ENCODE measurements at places on chromosomes 13 and 19.

DNA sequence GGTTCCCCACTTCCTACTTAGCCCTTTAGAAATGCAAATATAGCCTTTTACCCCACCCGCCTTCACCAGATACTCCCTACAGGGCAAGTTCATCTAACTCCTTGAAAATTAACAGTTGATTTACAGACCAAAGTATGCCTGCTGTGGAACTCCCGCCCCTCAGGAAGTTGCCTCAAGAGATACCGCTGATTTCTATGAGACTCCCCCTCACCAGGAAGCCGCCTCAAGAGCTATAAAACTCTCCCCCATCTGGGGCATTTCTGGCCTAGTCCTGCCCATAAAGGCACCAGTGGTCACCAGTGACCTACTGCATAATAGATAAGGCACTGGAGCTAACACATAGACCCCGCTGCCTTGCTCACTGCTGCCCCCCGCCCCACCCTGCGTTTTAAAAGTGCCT is 201.7 kb upstream of the UBL3 start:
- no peak for DNase-seq

- no peak for DNase-seq
Measured at GRCh38 chr13:22744688-22745452, 435.9 kb upstream of the SGCG start.

- DNase-seq, result no peak
Measured at GRCh38 chr19:6039566-6040225, 61.8 kb upstream of the RANBP3 start.

DNA sequence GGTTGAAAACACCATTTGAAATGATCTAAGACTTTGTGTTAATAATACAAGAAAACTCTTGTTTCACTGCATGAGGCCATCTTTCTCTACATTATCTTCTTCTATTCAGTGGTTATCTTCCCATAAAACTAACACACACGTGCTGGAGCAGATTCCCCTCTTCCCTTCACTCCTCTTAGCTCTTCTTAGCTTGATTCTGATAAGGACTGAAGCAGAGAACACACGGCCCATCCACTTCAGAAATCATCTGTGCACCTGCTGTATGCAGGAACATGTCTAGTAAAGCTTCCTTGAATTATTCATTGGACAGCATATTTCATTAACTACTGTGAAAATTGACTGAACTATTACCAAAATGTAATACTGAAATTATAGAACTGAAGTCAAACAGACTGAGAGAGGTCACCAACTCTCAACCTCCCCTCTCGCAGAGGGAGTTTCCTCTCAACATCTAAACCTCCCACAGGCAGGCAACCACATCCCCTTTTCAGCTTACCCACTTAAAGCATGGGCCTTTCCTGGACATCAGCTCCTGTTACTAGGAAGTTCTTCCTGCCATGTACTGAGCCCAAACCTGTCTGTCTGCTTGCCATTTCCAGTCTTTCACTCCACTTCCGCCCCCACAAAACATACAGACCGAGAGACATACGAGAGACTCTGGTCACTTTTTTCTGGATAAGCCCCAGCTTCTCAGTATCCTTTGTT is 113.9 kb downstream of the CRYL1 start:
- DNase-seq, result no peak

DNA sequence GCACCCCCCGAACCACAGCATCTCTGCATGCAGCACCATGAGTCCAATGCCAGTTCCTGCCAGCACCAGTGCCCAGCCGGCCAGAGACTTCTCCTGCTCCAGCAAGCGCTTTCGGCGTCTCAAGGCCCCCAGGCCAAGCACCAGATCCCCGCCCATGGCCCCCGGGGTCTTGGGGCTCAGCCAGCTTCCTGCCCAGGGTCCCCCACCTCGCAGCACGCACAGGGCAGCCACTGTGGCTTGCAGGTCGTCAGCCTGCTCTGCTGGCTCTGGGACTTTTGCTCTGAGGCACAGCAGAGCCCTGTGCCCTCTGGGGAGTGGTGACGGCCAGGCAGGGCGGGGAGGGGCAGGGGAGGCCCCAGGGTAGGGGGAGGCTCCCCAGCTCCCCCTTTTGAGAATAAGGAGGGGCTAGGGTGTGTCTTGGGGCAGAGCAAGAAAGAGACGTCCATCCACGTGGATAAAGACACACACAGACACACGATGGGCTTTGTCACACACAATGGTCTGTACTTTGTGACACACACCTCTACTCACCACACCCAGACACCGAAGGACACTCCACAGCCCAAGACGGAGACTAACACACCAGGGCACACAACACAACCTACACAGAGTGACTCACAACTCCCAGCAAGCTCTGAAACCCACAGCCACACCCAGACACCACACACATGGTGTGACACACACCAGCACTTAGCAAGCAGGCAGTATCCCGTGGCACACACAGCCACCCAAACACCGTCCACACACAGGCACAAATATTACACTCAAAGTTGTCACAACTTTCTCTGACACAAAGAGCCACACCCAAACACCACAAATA is at the start of gene KCNN4:
Gene KCNN4, minus strand, starts transcription at position 268 of the 820 bp plus-strand sequence. Its CDS starts 112 bp downstream, at position 156.
- DNase-seq, result no peak

DNA sequence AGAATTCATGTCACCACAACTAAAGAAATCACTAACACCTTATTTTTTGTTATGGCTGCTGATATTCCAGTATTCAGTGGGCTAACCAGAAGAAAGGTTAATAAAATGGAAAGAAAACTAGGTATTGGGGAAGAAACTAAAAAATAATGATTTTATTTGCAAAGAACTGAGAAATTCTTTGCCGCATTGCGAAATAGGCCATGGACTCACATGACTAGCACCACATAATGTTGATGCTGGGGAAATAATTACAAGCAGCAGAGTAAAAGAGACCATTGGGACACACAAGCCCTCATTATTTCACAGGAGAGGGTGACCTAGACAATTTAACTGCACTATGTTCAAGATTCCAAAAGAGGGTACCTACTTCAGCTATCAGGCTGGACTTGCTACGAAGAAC is 1411.5 kb downstream of the SLITRK5 start:
- no peak for DNase-seq

DNA sequence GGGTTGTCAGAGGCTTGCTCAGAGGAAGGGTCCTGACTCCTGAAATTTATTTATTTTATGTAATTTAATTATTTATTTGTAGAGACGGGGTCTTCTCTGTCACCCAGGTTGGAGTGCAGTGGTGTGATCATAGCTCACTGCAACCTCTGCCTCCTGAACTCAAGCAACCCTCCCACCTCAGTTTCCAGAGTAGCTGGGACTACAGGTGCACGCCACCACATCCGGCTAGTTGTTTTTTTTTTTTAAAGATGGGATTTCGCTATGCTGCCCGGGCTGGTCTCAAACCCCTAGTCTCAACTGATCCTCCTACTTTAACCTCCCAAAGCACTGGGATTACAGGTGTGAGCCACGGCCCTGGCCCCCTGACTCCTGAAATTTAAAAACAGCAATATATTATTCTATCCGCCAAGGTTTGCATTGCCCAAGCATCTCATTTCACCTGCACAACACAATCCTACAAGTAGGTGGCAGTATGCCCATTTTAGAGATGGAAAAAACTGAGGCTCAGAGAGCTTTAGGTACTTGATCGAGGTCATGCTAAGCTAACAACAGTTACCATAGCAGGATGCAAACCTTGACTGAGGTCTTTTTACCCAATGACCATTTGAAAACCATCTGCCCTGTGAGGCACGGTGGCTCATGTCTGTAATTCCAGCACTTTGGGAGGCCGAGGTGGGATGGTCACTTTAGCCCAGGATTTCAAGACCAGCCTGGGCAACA is 18.1 kb downstream of the ARHGEF18 start:
- DNase-seq, result no peak

DNA sequence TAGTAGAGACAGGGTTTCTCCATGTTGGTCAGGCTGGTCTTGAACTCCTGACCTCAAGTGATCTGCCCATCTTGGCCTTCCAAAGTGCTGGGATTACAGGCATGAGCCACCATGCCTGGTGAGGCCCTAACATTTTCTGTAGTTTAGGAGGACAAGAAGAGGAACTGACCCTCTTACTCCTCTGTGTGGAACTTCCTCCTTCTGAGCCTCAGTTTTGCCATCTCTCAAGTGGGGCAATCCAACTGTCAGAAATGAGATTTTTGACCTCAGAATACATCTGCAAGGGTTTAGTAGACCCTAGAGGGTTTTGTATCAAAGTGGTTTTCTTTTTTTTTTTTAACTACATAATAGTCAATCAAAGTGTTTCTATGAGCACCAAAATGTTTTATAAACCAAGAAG is 2.4 kb downstream of the DKKL1 start:
- no peak for DNase-seq

DNA sequence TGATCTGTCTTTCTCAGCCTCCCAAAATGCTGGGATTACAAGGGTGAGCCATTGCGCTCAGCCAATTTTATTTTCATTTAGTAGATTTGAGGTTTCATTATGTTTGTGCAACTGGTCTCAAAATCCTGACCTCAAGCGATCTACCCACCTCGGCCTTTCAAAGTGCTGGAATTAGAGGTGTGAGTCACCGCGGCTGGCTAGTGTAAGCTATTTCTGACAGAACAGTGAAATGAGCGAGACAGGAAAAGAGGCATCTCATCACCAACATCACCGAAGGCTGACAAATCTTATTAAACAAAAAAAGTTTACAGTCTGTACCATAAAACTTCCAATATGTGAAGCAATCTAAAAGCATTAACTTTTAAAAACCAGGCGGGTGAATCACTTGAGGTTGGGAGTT is 12.2 kb upstream of the ZNF888 start:
- no peak for DNase-seq

DNA sequence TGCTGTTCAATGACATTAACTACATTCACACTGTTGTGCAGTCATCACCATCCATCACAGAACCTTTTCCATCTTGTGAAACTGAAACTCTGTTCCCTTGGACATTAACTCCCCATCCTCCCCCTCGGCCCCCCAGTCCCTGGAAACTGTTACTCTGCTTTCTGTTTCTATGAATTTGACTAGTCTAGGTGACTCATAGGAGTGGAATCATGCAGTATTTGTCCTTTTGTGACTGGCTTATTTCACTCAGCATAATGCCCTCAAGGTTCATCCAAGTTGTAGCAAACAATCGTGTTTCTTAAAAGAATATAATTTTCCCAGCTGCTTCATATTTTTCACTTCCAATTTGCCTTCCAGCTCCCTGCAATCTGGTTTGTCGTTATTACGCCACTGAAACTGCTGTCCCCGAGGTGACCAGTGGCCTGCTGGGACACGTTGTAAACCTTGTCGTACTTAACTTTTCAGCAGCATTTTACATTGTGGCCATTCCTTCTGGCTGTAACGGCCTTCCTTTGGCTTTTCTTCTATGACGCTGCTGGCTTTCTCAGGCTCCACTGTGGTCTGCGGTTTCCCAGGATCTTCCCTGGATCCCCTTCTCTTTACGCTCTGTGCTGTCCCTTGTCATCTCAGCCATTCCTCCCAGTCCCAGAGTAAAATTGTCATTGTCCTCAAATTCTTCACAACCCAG is 74.0 kb downstream of the DHRS12 start:
- no peak for DNase-seq

All from progenitor cell of endocrine pancreas (in vitro differentiated cells).